ENCODE measurements at places on chromosomes 4 and X. TPM values are rescaled to one million over a fixed set of nuclear protein-coding genes. Genes with fewer than 3 reads are reported as not detected.

ZDHHC15 gene
- total RNA-seq, result 0.17 TPM

DNA sequence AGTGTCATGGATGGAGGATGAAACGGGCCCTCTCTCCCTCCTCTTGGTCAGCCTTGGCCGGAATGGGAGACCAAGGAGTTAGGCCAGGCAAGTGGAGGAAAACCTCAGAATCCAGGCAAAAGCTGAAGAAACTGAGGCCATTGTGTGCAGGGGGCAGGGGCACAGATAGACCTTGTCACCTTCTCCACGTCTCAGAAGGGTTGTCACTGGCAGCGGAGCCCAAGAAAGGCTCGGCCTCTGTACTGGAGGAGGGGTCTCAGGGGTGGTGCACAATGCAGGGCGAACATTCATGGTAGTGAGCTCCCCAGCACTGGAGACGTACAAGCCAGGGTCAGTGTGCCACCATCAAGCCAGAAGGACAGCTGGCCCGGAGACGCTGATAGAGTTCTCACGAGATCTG, 139.5 kb downstream of the CPZ start:
- H3K4me1 ChIP-seq, result no peaks in the 10 kb centered on the region
- no peak overlapping the region for H3K4me3 ChIP-seq
- no peak for DNase-seq
- H3K27ac ChIP-seq, result no peak overlapping the region
- no peaks in the 10 kb centered on the region for H3K36me3 ChIP-seq
- no peaks in the 10 kb centered on the region for H3K27me3 ChIP-seq

LEF1 gene
- 367 TPM for total RNA-seq

GRCh38 chrX:5324546-5324945, 904.1 kb downstream of the NLGN4X start:
- no peak overlapping the region for H3K4me3 ChIP-seq
- no peak overlapping the region for H3K27ac ChIP-seq
- no peaks in the 10 kb centered on the region for H3K27me3 ChIP-seq
- H3K4me1 ChIP-seq, result no peaks in the 10 kb centered on the region
- no peaks in the 10 kb centered on the region for H3K36me3 ChIP-seq
- DNase-seq, result no peak

DNA sequence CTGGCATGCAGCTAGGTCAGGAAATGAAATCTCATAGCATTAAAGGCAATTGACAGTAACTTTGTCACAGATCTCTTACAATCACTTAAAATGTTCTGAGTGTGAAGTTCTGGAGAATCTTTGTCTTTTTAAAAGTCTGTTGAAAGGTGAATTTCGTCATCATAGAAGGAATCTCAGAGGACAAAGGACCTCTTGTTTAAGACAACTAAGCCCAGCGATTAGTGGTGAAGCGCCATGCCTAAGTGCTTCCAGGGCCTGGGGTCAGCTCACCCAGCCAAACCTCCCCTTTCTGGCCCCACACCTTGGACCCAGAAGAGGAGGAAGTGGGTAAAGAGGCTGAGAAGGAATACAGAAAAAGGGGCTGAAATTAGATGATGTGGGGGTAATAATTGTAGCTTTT, 8.5 kb downstream of the FRMD7 start:
- H3K27ac ChIP-seq, result no peak overlapping the region
- peaks cover 4% of the 10 kb centered on the region for H3K4me1 ChIP-seq
- no peaks in the 10 kb centered on the region for H3K36me3 ChIP-seq
- H3K27me3 ChIP-seq, result no peaks in the 10 kb centered on the region

DNA sequence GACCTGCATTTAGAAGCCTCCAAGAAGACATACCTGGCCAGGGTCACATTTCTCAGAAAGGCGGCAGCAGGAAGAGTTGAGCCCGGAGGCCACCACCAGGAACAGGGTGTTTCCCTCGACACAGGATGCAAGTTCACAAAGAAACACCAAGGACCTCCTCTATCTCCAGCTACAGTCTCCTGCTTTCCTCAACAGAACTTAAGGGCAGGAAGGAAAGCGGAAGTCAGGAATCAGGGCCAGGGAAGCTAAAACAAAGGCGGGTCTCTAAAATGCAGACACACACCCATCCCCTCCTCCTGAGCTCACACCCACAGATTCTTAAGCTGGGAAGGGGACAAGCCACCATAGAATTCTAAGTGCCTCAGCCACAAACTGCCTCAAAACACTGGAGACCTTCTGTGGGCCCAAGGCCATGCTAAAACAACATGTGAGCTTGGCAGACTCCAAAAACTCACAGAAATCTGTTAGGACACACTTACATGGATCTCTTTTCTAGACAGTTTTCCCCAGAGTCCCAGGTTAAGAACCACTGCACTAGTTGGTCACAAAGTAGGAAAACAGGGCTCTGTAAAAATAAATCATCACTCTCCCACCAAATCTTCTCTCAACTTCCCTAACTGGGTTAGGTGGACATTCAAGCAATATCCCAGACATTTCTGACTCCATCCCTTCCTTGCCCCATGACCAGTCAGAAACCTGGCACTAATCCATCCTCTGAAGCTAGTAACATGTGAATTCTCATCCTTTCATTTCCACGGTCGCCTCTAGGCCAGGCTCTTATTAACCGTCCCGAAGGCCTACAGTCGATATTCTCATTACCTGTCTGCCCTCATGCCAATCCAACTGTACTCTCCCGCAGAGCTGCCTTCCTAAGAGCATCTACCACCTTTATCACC, 163.2 kb downstream of the APBB2 start:
- no peak overlapping the region for H3K27ac ChIP-seq
- no peak overlapping the region for H3K4me3 ChIP-seq
- no peaks in the 10 kb centered on the region for H3K36me3 ChIP-seq

- peak overlapping the region; percentile 94 for H3K27ac ChIP-seq
- H3K4me3 ChIP-seq, result peak overlapping the region; percentile 67
- DNase-seq, result no peak
- H3K36me3 ChIP-seq, result no peaks in the 10 kb centered on the region
Measured at GRCh38 chrX:12958059-12958458, 16.9 kb upstream of the TMSB4X start.

DNA sequence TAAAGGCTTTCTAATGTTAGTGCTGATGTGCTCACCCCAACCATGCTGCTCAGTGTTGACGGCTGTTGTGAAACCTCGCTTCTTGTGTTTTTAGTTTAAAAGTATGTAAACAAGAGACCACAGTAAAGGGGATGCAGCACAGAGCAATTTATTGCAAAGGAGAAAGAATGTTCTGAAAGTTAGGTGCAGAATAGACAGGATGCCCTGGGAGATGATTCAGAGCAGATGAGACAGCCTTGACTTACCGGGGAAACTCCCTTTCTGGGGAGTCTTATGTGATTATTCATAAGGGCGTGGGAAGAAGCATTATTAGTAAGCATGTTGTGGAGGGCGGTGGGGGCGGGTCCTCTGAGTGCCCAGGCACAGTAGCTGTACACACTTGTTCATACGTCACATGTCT, 47.7 kb downstream of the EVC start:
- no peak overlapping the region for H3K27ac ChIP-seq
- no peaks in the 10 kb centered on the region for H3K27me3 ChIP-seq
- H3K4me3 ChIP-seq, result no peak overlapping the region
- peak; percentile 72 for DNase-seq
- H3K4me1 ChIP-seq, result no peaks in the 10 kb centered on the region
- H3K36me3 ChIP-seq, result no peaks in the 10 kb centered on the region

DNA sequence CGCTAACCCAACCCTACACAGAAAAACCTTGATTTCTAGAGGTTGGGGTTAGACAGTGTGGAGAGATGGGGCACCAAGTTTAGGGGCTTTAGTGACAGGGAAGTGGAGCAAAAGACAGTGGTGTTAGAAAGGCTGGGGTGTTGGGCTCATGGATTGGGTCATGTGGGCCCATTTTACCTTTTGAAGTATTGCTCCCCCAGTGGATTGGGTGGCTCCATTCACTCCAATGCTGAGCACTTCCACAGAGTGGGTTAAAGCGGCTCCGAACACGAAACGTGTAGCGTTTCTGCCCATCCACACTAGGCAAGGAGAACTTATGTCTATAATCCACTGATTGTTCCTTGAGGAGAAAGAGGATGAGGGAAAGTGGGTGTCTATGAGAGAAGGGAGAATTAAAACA, 2.3 kb downstream of the IL2RG start:
- no peaks in the 10 kb centered on the region for H3K27me3 ChIP-seq
- peaks cover 60% of the 10 kb centered on the region for H3K36me3 ChIP-seq
- peak overlapping the region; percentile 95 for H3K27ac ChIP-seq

NIPAL1 gene
- 2.0 TPM for total RNA-seq

TRIML2 gene
- not detected for total RNA-seq

Measured in activated naive CD4-positive, alpha-beta T cell treated with anti-CD3 and anti-CD28 coated beads for 36 hours (primary cell).